ENCODE measurements at places on chromosomes 12 and 14. TPM values are rescaled to one million over a fixed set of nuclear protein-coding genes. Genes with fewer than 3 reads are reported as not detected.

The PLEK2 gene
- total RNA-seq: not detected

DNA sequence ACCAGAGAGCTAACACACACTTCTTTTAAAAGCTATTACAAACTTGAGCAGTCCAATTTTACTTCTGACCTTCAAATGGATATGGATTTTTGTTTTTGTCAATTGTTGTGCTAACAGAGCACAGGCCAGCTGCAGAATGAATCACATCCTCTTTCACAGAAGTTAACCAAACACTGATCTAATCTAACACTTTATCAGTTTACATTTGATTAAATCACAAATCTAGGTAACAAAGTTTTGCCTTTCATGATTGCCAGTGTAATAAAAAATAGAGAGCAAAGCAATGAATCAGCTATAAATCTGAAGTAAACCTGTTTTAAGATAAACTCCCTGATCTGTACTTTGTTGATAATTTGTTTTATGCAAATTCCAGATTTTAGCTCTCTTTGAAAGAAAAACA lies 273.1 kb upstream of the RGS6 start:
- no peak for DNase-seq

DNA sequence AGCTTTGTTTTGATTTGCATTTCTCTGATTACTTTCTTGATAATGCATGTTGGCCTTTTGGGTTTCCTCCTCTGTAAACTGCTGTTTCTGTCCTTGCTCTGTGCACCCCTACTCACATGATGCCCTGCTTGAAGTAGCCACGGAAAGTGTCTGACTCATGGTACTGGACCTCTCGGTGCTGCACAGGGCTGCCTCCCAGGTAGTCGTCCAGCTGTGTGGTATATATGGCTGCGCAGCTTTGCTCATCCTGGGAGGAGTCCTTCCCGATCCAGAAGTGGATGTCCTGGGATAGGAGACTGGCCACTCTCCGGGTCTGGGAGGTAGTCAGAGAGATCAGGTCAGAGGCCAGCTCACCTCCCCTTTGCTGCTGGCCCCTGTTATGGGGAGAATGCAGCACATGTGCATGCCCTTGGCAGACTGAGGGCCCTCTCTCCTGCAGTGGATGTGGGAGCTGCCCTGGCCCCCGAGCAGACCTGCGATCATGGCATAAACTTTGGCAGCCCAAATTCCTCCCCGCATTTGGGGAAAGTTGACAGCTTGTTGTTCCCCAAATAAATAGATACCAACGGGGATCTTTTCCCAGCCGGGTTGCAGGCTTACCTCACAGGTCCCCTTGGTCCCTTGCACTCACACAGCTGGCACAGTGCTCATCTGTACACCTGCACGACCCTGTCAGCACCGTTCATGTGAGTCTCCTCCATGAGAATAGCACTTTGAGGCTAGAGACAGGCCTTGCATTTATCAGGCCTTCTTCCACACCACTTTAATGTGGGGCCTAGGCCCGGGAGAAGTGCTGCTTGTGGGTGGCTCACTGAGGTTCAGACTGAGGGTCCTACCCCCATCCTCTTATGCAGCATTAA lies 5.2 kb downstream of the AVIL start:
- no peak for DNase-seq

GRCh38 chr14:58563978-58564377 lies 73.8 kb upstream of the DACT1 start:
- no peak for DNase-seq

The CISTR gene
- total RNA-seq: not detected

DNA sequence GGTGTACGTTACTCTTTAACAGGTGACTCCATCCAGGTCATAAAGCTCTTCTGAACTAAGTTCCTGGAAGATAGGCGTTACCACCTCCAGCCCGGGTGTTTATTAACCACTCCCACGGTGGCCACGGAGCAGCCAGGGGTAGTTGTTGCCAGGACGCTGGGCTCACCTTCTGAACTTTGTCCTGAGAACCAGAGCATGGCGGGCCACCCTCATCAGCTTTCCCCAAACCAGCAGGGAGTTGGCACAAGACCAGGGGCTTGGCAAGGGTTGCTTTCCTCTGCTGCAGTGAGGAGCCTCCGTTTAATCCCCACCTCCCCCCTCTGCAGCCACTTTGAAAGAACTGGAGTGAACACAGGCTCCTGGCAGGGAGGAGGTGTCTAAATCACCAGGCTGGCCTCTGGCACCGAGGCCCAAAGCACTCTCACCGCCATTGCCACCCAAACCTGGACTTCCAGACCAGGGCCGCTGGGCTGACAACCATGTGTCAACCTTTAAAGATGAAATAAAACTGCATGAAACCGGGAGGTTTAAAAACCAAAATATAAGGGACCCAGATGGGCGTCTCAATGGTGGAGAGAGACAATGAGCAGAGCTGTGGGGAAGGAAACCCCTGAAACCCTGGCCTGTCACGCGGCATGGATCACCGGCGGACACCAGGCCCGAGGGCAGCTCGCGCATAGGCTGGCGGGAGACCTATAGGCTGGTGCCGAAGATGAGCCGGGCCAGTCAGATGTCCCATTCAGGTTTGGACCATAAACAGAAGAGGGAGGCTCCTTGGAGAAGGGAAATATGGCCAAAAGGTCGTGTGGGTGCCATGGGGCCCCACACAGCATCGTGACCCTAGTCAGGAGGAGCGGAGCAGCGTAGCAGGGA lies 30.9 kb upstream of the TDRD9 start:
- DNase-seq: no peak

The CLEC14A gene
- total RNA-seq: not detected

The MAP4K5 gene
- 67.5 TPM for total RNA-seq

The ASIC1 gene
- total RNA-seq: 1.6 TPM

- no peak for DNase-seq
Observed at GRCh38 chr14:52026017-52026660, 36.8 kb downstream of the RTRAF start.

DNA sequence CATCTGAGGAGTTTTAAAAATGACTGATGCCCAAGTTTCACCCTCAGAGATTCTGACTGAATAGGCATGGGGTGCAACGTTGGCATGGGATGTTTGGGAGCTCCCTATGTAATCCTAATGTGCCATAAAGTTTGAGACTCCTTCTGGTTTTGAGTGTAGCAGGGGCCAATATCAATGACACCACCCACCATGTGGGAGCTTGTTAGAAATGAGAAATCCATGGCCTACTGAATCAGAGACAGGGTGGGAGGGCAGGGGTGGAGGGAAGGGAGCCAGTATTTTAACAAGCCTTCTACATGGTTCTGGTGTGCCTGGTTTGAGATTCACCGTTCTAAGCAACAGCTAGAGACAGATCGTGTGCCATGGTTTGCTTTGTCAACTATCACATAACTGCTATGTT lies 46.1 kb downstream of the VCPKMT start:
- no peak for DNase-seq

The KIF26A gene
- total RNA-seq: 82.9 TPM

GRCh38 chr12:68374307-68374982 lies 42.3 kb upstream of the MDM1 start:
- DNase-seq: no peak

DNA sequence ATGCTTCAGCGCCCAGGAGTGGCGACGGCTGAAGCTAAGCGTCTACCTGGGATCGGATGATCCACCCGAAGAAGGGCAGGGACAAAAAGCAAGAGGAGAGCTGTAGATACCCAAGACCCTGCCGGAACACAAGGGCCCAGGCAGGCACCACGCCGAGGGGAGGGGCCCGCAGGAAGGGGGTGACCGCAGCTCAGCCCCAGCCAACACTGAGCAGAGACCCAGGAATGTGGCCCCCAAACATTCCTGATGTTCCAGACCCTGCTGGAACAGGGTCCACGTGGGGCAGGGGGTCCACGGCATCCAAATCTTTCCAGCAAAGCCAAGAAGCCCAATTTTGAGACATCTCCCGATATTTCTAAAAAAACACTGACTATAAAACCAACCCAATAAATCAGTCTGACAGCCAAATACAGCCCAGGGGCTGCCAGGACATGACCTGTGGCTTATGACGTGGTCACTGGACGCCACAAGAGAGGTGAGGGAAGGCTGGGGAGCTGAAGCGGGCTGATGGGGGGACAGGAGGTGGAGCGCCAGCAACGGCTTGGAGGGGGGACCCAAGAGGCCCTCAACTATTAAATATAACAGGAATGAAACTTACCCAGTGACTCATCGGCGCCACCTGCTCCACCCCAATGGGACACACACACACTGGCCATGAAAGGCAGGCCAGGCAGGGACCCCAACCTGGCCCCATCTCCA lies 58.9 kb downstream of the NCOR2 start:
- DNase-seq: no peak

GRCh38 chr14:58805605-58806409 lies 168.0 kb downstream of the DACT1 start:
- no peak for DNase-seq

The SLC24A4 gene
- total RNA-seq: 0.38 TPM

GRCh38 chr12:14723763-14724162 lies 27.4 kb upstream of the GUCY2C start:
- DNase-seq: peak; percentile 81

The ABCC9 gene
- total RNA-seq: 0.04 TPM

GRCh38 chr14:58789736-58790135 lies 152.0 kb downstream of the DACT1 start:
- DNase-seq: no peak

- no peak for DNase-seq
Observed at GRCh38 chr14:89773151-89773550, 181.4 kb downstream of the EFCAB11 start.

GRCh38 chr12:128969480-128970055 lies 116.3 kb downstream of the GLT1D1 start:
- peak; percentile 69 for DNase-seq

- DNase-seq: no peak
Observed at GRCh38 chr14:21202463-21203358, 46.8 kb upstream of the OR5AU1 start.

The CLEC9A gene
- total RNA-seq: not detected

DNA sequence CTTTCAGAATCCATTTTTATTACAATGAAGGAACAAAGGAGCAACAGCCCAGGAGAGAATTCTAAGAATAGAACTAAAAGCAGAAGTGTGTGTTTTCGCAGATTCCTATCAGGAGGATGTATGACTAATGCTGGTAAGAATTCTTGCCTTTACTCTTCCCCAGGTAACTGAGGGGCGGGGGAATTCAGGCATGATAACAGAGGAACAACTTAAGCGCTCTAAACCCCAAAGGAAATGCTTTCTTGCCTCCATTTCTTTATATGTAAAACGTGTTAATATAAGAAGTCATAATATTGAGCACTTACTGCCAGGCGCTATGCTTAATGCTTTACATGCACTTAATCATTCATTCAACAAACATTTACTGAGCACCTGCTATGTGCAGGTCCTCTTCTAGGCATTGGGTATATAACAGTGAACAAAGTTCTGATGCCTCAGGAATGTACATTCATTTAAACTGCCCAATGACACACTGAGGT lies 4.5 kb downstream of the HCAR1 start:
- DNase-seq: peak; percentile 42

GRCh38 chr12:65859519-65859918 lies 35.2 kb downstream of the HMGA2 start:
- DNase-seq: no peak

The TAS2R8 gene
- total RNA-seq: not detected

The ABHD12B gene
- 9.0 TPM for total RNA-seq

Data from GM23338 (cell line).